ENCODE measurements at places on chromosomes 11 and 22. TPM values are rescaled to one million over a fixed set of nuclear protein-coding genes. Genes with fewer than 3 reads are reported as not detected.

ZNF280B gene
- total RNA-seq: 2.8 TPM

EHF gene
- total RNA-seq: not detected

LRP5 gene
- 33.8 TPM for total RNA-seq

EWSR1 gene
- total RNA-seq: 445 TPM

TCN1 gene
- not detected for total RNA-seq

LDHAL6A gene
- total RNA-seq: not detected

POLR3H gene
- total RNA-seq: 49.2 TPM

TANGO2 gene
- 31.5 TPM for total RNA-seq

INS gene
- total RNA-seq: not detected

DGCR8 gene
- 73.2 TPM for total RNA-seq

SLC35E4 gene
- total RNA-seq: 7.4 TPM

NRXN2 gene
- not detected for total RNA-seq

SLN gene
- not detected for total RNA-seq

OR5D14 gene
- not detected for total RNA-seq

ARHGEF17 gene
- total RNA-seq: 0.05 TPM

NRIP3 gene
- 5.3 TPM for total RNA-seq

PATE4 gene
- not detected for total RNA-seq

TYR gene
- total RNA-seq: not detected

FGF19 gene
- not detected for total RNA-seq
